ENCODE measurements at places on chromosomes 4 and X.

GRCh38 chrX:105219454-105220401 lies 766 bp downstream of the TEX13A start:
- DNase-seq = no peak

GRCh38 chrX:2714551-2714950 lies 23.5 kb downstream of the CD99 start:
- no peak for DNase-seq

- no peak for DNase-seq
Observed at GRCh38 chrX:109343671-109344070, 138.2 kb downstream of the GUCY2F start.

GRCh38 chrX:136555694-136556093 lies 23.7 kb downstream of the VGLL1 start:
- DNase-seq = no peak

DNA sequence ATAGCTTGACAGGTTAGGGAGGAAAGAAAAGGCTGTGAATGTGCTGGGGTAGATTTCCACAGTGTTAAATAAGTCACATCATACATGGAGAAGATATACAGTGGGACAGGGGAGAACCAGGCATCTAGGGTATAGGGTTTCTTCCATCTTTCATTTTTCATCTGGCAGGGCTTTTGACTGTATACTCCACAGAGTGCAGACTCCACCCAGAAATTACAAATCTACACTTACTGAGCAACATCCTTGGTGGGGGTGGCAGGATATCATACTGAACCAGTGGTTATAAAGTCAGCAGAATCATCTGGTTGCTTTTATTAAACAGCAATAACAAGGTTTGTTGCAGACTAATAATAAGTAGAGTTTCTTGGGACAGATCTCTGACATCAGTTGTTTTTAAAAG lies 154.2 kb downstream of the NPNT start:
- no peak for DNase-seq

GRCh38 chrX:17459008-17459611 lies 84.1 kb downstream of the NHS start:
- DNase-seq = no peak

- DNase-seq = no peak
Observed at GRCh38 chrX:110276778-110277177, 41.1 kb downstream of the AMMECR1 start.

DNA sequence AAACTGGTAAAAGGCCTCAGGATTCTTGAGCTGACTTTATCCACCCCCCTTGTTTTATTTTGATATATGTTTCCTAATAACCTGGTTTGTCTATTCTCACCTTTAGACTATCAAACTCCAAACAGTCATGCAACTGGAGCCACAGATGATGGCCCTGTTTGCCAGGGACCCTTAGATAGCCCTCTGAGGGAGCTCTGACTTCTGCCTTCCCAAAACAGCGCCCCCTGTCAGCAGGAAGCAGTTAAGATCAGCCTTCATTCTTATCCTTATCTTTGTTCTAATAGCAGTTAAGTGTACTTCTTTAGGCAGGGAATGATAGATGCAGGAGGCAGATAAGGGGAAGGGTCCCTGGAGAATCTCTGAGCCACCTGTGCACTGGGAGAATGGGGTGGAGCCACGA lies 27.5 kb upstream of the CXCL13 start:
- DNase-seq = no peak

DNA sequence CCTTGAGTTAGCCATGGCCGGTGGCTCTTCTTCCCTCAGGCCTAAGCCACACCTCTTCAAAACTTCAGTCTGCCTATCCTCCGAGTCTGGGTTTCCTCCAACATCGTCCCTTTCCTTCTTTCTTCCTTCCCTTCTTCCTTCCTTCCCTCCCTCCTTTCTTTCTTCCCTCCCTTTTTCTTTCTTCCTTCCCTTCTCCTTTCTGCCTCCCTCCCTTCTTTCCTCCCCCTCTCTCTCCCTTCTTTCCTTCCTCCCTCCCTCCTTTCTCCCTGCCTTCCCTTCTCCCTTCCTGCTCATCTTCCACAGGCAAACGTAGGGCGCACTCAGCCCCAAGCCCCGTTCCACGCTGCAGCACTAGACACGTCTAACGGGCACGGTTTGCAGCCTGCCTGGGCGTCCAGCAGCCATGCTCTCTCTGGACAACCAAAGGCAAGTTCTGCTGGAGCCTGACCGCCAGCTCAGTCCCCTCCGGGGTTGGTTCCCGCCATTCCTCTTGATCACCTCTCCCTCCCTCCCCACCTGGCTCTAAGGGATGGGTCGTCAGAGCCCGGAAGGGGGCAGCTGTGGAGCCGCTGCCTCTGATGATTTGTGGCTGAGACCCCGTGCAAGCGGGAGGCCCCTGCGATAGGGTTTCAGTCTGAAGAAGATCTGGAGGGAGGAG lies 34.1 kb upstream of the CLDN24 start:
- DNase-seq = no peak

DNA sequence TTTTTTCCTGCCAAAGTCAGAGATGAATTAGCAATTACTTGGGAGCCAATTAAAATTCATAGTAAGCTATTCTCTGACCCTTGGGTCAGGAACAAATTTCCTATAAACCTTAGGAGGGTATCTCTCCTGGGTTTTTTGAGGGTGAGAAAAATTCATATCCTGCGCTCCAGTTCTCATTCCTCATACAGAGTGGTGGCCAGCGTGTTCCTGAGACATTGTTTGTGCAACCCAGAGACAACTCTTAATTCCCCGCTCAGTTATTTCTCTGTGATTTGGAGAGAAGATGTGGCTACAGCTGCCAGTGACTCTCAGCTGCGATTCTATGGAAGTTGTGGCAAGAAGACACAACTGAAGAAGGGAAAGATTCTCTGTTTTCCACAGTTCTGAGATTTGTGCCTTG lies 37.9 kb upstream of the CBR4 start:
- DNase-seq = no peak

DNA sequence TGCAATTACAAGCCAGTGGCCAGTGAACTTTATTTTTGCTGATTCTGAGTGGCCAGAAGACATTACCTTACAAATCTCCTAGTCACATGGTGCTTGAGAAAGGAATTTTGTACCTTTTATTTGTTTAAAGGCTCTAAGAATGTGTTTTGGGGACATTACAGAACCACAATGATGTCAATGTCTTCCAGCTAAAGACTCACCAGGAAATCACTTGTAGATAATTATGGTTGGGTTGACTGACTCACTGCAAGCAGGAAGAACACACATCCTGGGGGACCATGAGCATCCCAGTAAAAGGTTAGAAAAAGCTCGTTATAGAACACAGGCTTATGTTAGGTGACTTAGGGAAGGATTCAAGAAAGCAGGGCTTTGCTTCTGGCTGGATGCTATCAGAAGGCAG lies 119.4 kb upstream of the FAM9B start:
- no peak for DNase-seq

- DNase-seq = no peak
Observed at GRCh38 chr4:1297456-1298325, 8.0 kb downstream of the MAEA start.

- peak; percentile 14 for DNase-seq
Observed at GRCh38 chrX:70262952-70263567, 3.1 kb upstream of the P2RY4 start.

DNA sequence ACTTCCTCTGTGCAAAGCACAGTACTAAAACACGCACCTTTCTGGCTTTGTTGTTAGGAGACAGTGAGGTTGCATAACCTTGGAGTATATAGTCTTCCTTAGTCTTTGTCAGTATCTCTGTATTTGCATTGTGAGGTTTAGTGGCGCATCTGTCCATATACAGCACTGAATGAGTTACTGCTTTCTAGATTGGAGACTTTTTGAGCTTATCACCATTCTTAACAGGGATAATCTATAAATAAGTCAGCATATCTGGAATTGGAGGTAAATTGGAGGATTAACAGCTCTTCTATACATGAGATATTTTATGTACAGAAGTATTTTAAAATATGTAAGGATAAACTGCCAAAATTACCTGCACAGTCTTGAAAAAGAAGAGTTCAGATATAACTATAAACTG lies 4.3 kb downstream of the FHDC1 start:
- no peak for DNase-seq

- DNase-seq = no peak
Observed at GRCh38 chr4:22187203-22187820, 238.7 kb upstream of the KCNIP4 start.

- no peak for DNase-seq
Observed at GRCh38 chrX:134753718-134754008, 95.4 kb upstream of the PLAC1 start.
